T-cell (primary cell): ENCODE measurements at places on chromosomes 3 and 15. TPM values are rescaled to one million over a fixed set of nuclear protein-coding genes. Genes with fewer than 3 reads are reported as not detected.

DNA sequence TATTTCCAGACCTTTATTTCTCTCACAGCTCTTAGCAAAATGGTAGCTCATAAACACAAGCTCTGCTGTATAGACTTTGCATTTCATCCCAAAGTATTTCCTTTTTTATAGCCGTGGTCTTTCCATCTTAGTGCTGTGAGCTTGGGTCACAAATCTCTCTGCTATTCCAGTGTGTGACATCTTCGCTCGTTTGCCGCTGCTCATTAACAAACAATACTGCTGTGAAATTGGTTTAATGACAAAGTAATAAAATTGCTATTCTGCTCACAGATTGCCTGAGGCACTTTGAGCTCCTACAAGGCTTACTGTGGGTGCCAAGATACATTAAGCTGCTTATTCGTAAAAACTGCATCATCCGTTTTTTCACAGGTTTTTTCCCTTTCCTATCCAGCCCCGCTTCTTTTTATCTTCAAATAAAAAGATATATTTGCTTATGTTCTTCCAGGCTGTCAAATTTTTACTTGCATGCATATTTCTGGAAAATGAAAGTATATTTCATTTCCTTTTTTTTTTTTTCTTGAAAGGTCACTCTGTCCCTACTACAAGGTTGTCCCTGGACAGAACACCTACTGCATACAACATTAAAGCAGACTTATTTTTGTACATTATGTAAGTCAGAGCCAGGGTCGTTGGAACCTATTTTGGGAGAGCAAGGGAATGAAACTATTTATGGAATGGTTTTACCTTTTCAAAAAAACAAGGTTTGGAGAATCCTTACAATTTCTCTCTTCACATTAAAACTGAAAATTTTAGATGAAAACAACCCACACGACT lies 174.5 kb downstream of the MEIS2 start:
- no peak for DNase-seq

DNA sequence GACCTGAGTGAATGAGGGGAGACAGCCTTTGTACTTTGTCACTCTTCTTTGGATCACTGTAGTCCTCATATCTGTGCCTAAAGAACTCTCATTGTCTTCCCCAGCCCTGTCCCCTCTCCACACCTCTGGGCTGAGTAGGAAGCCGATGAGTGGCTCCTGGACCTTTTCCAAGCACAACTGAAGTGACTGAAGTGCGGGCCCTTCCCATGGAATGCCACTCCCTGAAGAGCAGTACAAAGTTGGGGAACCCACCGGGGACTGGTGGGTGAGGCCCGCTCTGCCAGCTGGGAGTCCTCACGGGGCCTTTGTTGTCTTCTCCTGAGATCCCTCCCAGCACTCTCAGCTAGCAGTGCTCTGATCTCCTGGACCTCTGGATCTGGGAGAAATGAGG lies 90.1 kb downstream of the AAGAB start:
- no peak for DNase-seq

GRCh38 chr15:69548395-69549180 lies 96.0 kb downstream of the RPLP1 start:
- DNase-seq = no peak

Gene GOLGA6L7
- not detected for total RNA-seq
